ENCODE measurements at places on chromosomes 16 and 17.

DNA sequence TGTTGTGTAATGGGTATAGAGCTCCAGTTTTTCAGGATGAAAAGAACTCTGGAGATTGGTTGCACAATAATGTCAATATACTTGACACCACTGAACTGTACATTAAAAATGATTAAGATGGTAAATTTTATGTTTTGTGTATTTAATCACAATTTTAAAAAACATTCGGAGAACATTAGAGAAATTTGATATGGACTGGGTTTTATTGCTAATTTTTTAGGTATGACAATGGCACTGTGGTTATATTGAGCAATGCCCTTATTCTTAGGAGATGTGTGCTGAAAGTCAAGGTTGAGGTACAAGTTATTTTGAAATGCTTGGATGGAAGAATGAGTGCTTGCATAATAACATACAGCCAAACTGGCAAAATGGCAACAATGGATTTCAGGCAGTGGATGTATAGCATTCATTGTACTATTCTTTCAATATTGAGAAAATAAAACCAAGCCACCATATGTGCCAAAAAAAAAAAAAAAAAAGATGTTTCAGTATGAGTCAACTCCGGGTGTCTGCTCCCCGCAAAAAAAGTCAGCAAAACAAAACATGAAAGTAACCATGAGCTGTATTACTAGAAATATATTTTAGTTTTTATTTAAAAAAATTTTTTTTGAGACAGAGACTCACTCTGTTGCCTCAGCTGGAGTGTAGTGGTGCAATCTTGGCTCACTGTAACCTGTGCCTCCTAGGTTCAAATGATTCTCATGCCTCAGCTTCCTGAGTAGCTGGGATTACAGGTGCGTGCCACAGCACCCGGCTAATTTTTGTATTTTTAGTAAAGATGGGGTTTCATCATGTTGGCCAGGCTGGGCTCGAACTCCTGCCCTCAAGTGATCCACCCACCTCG lies 19.8 kb downstream of the HOXB1 start:
- no peaks in the 10 kb centered on the region for H3K27me3 ChIP-seq
- DNase-seq, result no peak
- H3K4me1 ChIP-seq, result no peaks in the 10 kb centered on the region
- H3K4me3 ChIP-seq, result no peak overlapping the region
- H3K36me3 ChIP-seq, result no peaks in the 10 kb centered on the region
- no peak overlapping the region for H3K27ac ChIP-seq

DNA sequence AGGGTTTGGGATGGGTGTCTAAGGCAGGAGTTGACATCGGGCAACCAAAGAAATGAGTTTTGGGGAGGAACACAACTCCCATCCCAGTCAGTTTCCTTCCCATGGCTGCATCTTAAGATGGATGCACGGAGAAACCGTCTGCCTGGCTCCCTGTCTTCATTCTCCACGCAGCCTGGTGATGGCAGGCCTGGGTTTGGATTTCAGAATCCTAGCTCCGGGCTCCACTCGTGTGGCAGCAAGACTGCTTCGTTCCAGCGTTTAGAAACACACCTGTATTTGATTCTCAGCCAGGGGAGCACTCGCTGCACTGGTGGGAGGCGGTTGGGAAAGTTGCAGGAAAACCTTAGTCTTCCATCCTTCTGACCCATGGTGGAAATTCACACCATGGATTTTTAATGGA lies 141.1 kb downstream of the RAB11FIP4 start:
- H3K27me3 ChIP-seq, result no peaks in the 10 kb centered on the region
- no peak overlapping the region for H3K4me3 ChIP-seq
- peaks cover 19% of the 10 kb centered on the region for H3K4me1 ChIP-seq
- peaks cover 46% of the 10 kb centered on the region for H3K36me3 ChIP-seq

GRCh38 chr17:65154770-65155589 lies 17.8 kb downstream of the RGS9 start:
- peaks cover 4% of the 10 kb centered on the region for H3K4me1 ChIP-seq
- no peak overlapping the region for H3K4me3 ChIP-seq

DNA sequence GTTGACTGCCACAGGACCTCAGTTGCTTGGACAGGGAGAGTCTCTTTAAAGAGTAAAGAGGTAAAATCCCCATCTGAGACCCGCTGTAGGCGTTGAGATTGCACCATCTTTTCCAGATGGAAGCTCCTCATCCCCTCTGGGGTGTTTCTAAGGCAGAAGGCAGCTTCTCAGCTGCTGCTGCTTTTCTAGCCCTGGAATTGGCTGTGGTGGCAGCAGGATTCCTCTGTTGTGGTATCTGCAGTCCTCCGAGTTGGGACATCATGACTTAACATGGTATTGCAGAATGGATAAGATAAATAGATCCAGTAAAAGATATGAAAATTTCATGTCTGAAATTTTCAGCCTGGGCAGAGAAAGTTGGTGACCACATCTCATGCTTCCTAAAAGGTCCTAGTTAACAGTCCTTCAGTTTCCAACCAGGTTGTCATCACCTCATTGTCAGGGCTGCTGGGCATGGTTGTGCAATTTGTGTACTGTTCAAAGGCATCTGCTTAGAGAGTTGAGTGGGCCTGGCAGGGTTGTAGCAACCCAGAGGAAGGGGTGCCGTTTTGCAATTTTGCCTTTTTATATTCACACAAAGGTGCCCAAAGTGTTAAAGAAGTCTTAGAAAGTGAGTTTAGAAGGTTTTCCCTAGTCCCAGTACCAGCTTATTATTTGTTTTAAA lies 150.4 kb downstream of the SPECC1 start:
- no peak for DNase-seq
- no peak overlapping the region for H3K27ac ChIP-seq
- H3K4me1 ChIP-seq, result peaks cover 10% of the 10 kb centered on the region
- H3K36me3 ChIP-seq, result no peaks in the 10 kb centered on the region

DNA sequence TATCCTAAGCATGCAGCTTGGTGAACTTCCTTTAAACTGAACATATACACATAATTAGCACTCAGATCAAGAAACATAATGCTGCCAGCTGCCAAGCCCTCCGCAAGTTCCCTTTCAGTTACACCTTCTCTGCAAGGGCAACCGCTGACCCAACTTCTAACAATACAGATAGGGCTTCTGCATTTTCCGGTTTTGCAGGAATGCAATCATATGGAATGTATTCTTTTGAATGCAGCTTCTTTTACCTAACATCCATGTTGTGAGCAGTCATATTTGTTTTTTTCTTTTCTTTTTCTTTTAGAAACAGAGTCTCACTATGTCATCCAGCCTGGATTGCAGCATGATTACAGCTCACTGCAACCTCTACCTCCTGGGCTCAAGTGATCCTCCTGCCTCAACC lies 110.7 kb downstream of the GSG1L start:
- H3K36me3 ChIP-seq, result no peaks in the 10 kb centered on the region
- H3K27ac ChIP-seq, result no peak overlapping the region
- no peak overlapping the region for H3K4me3 ChIP-seq
- DNase-seq, result no peak

GRCh38 chr16:31078597-31079341 lies 4.5 kb downstream of the ZNF646 start:
- no peak overlapping the region for H3K4me3 ChIP-seq
- DNase-seq, result no peak
- H3K27me3 ChIP-seq, result no peaks in the 10 kb centered on the region
- no peak overlapping the region for H3K27ac ChIP-seq
- peaks cover 10% of the 10 kb centered on the region for H3K4me1 ChIP-seq

DNA sequence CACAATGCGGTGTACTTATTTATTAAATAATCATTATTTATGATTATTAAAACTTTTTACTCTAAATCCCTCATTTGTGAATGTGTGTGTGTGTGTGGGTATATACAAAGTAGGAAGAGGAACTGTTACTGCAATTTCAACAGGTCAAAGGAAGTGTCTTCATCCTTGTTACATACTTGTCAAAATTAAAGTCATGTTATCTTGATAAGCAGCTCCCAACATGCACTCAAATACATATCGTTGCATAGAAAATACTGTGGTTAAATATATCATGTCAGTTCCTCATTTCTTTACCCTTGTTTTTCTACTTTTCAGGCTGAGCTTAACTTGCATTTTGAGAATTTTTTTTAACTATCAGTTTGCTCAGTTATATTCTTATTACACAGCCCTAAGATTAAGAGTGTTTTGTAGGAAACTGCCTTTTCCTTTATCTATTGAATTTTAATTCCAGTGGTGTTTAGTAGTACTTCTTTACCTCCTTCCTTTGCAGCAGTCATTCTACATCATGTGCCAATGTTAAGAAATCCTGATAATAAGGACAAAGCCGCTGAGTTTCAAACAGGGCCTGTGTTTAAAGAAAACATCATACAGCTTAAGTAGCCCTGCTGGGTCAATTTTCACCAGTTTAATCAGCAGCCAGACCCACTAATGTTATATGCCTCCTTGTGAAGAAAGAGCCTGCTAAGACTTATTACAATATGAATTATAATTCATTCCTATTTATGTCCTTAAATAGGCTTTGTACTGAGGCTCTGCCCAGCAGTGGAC lies 7.2 kb downstream of the EFCAB5 start:
- H3K4me1 ChIP-seq, result no peaks in the 10 kb centered on the region
- DNase-seq, result no peak
- no peaks in the 10 kb centered on the region for H3K36me3 ChIP-seq
- H3K27ac ChIP-seq, result no peak overlapping the region
- H3K4me3 ChIP-seq, result no peak overlapping the region
- no peaks in the 10 kb centered on the region for H3K27me3 ChIP-seq

DNA sequence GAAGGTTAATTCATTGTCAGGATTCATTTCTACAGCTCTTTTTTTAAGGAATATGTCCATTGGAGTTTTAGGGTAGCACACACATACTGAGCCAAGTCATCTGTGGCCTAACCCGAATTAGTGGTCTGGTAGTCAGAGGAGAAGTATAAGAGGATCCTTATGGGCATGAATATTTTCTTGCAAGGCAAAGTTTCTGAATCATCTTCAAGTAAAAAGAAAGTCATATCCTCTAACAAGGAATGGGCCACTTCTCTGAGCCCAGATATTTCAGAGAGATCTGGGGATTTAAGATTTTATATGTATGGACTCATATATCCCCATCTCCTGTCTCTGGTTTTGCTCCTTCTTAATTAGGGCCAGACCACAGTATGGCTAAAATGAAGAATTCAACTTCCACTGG lies 99.2 kb upstream of the CDH8 start:
- no peaks in the 10 kb centered on the region for H3K36me3 ChIP-seq
- no peak for DNase-seq
- H3K4me1 ChIP-seq, result no peaks in the 10 kb centered on the region
- no peak overlapping the region for H3K4me3 ChIP-seq

DNA sequence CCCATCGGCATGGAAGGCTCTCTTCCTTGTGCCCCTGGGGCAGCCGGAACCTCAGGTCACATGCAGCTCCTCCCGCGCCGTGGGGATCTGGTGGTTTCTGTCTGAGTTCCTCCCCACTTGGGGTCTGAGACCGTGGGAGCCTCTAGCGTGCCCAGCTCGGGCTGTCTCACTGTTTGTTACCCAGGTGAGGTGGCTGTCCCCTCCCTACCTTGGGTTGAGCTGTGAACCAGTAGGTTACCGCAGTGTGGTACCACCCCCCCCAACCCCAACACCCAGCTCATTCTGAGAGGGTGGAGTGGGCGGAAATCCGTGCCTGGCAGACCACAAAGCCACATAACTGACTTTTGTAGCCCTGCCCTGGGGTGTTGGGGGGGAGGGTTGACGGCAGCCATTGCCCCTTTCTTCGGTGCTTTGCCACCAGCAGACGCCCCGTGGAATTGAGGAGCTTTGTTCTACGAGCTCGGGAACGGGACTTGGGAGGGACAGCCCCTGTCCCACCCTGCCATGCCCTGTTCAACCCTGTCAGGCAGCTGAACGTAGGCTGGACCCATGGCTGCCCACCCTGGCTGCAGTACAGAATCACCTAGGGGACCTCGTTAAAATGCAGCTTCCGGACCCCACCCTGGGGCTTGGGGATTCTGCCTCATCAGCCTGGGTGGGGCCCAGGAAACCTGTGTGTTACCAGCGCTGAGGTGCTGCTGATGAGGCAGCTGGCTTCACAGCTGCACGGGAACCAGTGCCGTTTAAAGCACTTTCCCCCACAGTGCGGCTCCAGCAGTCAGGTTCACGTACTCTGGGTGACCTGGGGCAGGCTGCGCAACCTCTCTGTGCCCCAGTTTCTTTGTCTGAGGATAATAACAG lies 18.5 kb downstream of the RAP1GAP2 start:
- H3K27me3 ChIP-seq, result no peaks in the 10 kb centered on the region
- no peak overlapping the region for H3K27ac ChIP-seq
- no peak overlapping the region for H3K4me3 ChIP-seq

DNA sequence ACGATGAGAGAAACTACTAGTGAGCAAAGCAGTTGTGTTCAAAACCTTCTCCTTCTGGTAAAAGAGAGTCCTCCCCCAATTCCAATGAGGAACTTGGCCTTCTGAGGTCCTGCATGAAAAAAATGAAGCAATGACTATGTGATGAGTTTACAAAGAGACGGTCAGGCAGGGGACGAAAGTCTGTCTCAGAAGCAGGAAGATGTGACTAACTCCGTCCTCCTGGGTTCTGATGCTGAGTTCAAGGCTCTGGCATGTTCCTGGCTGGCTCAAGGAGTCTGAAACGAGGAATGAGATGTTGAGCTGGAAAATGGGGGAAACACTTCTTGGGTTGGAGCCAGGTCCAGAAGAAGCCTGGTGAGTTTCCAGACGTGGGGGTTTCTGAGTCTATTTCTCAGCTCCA lies 129.6 kb downstream of the CPPED1 start:
- no peak overlapping the region for H3K27ac ChIP-seq
- no peaks in the 10 kb centered on the region for H3K36me3 ChIP-seq
- no peaks in the 10 kb centered on the region for H3K27me3 ChIP-seq
- H3K4me3 ChIP-seq, result no peak overlapping the region

GRCh38 chr16:85607321-85607765 lies 5.8 kb upstream of the GSE1 start:
- H3K4me1 ChIP-seq, result peaks cover 21% of the 10 kb centered on the region
- no peak for DNase-seq
- no peaks in the 10 kb centered on the region for H3K27me3 ChIP-seq
- H3K36me3 ChIP-seq, result no peaks in the 10 kb centered on the region

- no peak overlapping the region for H3K4me3 ChIP-seq
- H3K27ac ChIP-seq, result no peak overlapping the region
- H3K36me3 ChIP-seq, result no peaks in the 10 kb centered on the region
- peaks cover 5% of the 10 kb centered on the region for H3K4me1 ChIP-seq
Observed at GRCh38 chr16:85104147-85104546, 8.1 kb downstream of the CIBAR2 start.

GRCh38 chr17:70355185-70355584 lies 185.9 kb downstream of the KCNJ2 start:
- H3K36me3 ChIP-seq, result no peaks in the 10 kb centered on the region
- no peak overlapping the region for H3K4me3 ChIP-seq
- no peak for DNase-seq
- no peaks in the 10 kb centered on the region for H3K27me3 ChIP-seq

DNA sequence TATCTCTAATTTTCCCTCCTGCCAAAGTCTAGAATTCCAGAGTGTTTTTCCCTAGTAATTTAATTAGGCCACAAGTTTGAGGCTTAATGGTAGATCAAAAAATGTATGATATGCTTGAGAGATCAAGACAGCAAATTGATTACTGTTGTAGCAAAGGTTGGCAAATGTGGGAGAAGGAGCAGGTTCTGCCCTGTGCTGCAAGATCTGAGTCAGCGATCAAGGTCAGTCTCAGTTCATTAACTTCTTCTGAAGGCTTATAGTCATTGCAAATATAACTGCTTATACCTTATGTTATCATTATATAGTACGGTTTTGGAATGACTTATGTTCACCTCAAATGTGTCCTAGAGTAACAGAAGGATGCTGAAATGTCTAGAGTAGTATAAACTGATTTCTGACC lies 231.1 kb upstream of the TBX2 start:
- H3K4me1 ChIP-seq, result no peaks in the 10 kb centered on the region
- no peak for DNase-seq
- no peak overlapping the region for H3K27ac ChIP-seq
- H3K27me3 ChIP-seq, result no peaks in the 10 kb centered on the region
- H3K36me3 ChIP-seq, result peaks cover 10% of the 10 kb centered on the region

- no peaks in the 10 kb centered on the region for H3K27me3 ChIP-seq
- H3K4me1 ChIP-seq, result no peaks in the 10 kb centered on the region
- H3K36me3 ChIP-seq, result no peaks in the 10 kb centered on the region
- H3K4me3 ChIP-seq, result no peak overlapping the region
- DNase-seq, result no peak
Observed at GRCh38 chr16:29232811-29233704, 173.5 kb downstream of the NPIPB11 start.
